ENCODE measurements at places on chromosomes 16 and 17.

GRCh38 chr16:3158026-3158509 is 23.2 kb downstream of the ZNF213 start:
- no peak for DNase-seq

GRCh38 chr16:28878083-28878926 is at the start of gene ATP2A1:
TSS of gene ATP2A1 (plus strand) at chr16:28878488. CDS start at chr16:28878672, 184 bp downstream.
- DNase-seq: no peak

GRCh38 chr16:73053364-73054124 is 5.6 kb upstream of the ZFHX3 start:
- DNase-seq: no peak

DNA sequence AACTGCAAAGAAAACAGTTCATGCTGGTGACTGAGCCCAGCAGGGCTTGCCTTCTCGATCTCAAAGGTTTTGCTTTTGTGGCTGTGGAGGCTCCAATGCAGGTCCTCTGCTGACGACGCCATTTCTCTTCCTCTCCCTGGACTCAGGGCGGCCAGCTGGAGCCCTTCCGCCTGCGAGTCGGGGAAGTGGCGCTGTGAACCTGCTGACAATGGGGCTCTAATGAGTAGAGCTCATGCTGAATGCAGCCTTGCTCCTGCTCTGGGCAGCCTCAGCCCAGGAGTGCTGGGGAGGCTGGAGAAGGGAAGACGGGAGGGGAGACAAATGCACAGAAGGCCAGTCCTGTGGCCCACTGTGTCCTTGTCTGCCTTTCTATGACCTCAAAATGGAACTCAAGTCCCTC is 43.8 kb downstream of the VAC14 start:
- DNase-seq: no peak

- no peak for DNase-seq
These were observed 2.7 kb upstream of the SPPL2C start for GRCh38 chr17:45841883-45842525.

DNA sequence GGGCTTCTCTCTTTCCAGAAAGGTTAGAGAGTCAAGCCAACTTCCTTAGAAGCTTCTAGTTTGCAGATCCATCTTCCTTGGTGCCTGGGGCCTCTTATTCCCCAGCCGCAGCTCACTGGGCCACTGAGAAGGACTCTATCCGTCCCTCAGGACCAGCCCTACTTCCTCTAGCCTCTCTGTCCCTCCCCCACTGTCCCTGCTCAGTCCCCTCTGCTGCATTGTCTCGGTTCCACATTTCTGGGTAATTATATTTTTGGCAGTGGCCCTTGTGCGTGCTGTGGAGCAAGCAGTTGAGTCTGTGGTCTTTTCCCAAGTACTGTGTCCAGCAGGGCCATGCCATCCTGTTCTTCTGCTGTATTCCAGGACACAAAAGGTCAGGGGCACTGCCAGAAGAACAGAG is 17.8 kb downstream of the IRX3 start:
- no peak for DNase-seq
